ENCODE measurements at places on chromosomes 1 and 21.

DNA sequence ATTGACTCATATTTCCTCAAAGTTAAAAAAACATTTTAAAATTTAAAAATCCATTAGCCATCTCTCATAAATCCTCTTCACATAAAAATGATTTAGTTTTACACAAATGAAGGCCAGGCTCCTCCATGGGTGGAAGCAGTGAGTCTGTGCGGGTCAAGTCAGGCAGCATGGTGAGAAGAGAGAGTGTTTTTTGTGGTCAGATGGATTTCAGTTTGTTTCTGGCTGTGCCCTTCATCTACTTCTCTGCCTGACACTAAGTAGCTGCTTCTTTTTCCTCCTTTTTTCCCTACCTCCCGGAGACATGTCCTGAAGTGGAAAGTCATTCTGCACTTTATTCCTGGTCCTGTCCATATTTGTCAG lies 10.3 kb downstream of the PLA2G4A start:
- DNase-seq: no peak

DNA sequence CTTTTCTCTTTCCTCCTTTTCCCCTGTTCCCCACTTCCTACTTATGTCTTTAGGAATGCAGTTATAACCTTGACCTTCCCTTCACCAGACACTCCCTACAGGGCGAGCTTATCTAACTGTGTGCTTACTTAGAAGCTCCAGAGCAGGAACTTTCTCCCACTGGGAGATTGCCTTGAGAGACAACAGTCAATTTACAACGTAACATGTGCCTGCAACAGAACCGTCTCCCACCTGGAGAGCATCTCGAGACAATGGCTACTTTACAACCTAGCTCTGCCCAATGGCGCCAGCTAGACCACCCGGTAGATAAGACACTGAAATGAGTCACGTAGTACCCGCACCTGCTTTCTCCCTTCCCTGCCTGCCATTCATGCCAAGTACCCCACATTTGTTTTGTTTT lies 16.7 kb downstream of the HMGN1 start:
- DNase-seq: no peak

- no peak for DNase-seq
Measured at GRCh38 chr1:5724847-5725246, 267.4 kb downstream of the NPHP4 start.

DNA sequence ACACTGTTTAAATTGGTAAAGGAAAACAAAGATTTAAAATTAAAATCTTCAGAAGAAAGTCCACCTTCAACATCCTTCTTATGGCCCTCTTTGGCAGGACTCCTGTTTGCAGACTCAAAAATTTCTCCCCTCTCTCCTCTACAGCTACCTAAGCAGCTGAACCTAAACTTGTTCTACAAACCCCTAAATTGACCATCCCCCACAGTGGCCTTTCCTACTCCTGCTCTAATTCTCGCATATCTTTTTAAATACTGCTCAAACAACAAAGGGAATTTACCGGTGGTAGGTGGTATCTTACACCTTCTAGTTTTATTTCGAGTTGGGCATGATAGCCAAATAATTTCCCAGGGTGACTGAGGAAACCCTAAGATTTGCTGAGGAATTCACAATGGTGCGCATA lies 53.5 kb upstream of the PDC start:
- DNase-seq: no peak

- DNase-seq: no peak
Measured at GRCh38 chr21:42061195-42061985, 9.7 kb upstream of the UMODL1 start.

DNA sequence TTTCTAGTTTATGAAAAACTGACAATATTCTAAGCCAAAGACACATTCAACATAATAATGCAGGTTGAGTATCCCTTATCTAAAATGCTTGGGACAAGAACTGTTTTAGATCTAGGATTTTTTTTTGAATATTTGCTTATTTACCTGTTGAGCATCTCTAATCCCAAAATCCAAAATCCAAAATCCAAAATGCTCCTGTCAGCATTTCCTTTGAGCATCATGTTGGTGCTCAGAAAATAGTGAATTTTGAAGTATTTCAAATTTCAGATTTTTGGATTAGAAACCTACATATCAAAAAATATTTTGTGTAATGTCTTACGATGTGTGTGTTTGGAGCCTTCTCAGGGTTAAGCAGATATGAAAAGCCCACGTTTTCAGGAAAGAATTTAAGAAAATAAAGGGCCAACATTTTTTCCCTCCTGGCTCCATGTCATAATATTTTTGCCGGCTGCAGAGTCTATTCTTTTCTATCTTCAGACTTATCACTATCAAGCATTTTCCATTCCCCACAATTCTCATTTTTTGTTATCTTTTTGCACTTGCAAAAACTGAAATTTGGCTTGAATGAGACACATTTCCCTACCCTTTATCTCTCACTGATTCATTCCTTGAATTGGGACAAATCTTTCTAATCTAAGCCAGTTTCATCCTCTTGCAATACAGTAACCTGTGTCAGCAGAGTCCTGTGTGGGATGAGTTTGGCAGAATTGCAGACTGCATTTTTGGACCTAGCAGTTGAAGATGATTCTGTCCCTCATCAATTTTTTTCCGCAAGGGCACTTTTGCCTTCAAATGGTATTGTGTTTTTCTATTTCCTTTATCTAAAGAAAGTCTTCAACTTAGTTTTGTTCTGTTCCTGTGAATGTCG lies 233.9 kb downstream of the DISC1 start:
- no peak for DNase-seq

DNA sequence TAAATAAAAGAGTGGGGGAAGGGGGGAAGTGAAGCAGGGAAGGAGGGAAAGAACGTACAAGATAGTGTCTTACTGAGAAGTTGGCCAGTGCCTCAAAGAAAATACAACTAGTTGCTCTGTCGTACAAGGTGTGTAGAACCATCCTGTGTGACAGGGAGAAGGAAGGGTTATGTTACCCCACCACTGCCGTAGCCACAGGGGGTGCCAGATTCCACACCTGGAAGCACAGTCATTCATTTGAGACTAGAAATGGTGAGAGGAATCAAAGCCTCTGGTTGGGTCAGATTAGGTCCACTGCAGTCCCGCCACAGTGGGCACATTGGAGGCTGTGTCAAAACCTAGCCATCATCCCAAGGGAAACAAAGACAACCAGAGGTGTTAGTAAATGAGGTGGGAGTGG lies 2.7 kb upstream of the ERI3 start:
- DNase-seq: no peak

DNA sequence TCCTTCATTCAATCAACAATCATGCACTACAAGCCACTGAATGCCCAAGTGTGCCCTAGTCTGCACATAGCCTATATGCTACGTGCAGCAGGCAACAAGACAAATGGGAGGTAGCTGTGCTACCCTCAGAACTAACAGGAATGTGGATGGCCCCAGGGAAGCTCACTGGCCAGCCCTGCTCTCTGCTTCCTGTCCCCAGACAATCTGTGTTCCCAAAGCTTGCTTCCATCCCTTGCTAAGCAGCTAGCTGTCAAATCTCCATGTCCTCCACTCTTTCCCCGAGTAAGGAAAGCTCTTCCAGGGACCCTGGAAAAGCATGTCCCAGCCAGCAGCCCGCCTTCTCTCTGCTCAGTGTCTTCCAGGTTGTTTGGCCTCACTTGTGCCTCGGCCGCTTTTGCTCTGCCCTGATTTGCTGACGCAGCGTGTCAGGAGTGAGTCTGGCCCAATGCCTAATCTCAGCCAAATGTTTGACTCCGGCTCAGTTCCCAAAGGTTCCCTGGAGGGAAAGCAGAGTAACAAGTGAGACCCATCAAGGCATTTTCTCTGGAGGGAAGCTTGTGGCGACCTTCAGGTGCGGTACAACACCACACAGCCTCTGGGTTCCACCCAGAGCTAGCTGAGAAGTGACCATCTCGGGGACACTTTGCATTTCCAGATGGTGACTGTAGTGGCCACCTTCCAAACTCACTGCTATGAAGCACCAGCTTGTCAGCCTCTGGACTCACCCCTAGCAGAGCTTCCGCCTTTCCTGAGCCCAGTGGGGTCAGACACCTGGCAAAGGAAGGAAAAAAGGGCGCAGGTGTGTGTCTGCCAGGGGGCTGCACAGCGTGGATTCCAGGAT lies 243.4 kb downstream of the RHOU start:
- peak; percentile 69 for DNase-seq

- DNase-seq: no peak
Measured at GRCh38 chr1:64882574-64883255, 83.6 kb downstream of the JAK1 start.

DNA sequence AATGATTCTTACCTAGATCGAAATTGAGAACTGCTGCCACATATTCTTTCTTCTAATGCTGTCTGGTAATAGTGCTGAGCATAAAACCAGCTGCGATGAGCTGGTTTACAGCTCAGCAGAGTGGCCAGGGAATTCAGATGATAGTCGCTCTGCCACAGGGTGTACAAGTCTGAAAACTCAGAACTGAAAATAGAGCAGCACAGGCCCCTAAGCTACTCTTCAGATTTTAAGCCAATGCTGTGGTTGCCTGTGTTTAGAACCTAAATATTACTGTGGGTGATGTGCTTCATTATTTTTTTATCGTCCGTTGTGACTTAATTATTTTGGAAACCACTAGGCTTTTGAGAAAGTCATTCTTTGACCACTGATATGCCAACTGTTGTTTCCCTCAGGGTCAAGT lies 152.0 kb downstream of the ADGRL4 start:
- DNase-seq: no peak

DNA sequence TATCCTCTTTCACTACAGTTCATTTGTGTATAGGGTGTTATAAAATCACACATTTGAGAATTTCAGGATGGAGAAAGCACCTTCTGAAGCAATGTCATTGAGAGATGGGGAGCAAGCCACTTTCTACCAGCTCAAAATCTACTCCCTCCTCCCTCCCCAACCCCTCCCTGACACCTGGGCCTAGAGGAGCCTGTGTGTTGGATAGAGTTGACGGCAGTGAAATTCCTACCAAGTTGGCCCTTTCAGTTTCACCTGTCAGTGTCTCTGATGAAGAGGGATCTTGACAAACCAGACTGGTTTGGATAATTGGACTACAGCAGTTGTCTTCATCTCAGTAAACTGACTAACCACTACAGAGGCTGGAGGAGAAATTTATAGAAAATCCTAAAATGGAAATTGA lies 125.0 kb upstream of the HOOK1 start:
- DNase-seq: no peak

DNA sequence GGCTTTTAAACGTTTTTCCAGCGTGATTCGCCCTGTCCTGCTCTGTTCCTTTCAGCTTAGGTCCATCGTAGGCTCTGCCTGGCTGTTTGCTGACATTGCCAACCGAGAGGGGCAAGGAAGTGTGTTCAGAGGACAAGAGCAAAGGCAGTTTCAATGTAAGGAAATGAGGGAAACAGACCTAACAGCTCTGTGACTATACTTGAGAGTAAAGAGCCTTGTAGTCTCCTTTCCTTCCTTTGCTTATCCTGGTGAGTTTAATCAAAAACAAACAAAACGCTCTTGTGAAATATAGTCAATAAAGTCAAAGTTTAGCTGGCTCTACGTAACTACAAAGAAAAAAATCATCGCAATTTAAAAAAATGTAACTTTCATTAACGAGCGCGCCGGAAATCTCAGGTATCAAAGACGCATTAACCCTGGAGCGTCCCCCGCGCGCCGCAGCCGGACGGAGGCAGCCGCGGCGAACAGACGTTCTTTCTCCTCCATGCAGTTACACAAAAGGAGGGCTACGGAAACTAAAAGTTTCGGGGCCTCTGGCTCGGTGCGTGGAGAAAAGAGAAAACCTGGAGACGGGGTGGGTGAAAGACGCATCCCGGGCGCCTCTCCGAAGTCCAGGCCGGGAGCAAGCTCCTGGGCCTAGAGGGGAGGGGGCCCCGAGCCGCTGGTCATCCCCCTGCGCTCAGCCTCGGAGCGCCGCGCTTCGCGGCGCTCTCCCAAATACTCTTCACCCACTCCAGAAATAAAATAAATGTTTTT lies 617 bp upstream of the ADGRL2 start:
- peak; percentile 90 for DNase-seq

GRCh38 chr1:47693115-47693514 lies 255.3 kb downstream of the FOXD2 start:
- no peak for DNase-seq

- DNase-seq: peak; percentile 10
Measured at GRCh38 chr21:44710756-44711326, 531 bp downstream of the TSPEAR start.

DNA sequence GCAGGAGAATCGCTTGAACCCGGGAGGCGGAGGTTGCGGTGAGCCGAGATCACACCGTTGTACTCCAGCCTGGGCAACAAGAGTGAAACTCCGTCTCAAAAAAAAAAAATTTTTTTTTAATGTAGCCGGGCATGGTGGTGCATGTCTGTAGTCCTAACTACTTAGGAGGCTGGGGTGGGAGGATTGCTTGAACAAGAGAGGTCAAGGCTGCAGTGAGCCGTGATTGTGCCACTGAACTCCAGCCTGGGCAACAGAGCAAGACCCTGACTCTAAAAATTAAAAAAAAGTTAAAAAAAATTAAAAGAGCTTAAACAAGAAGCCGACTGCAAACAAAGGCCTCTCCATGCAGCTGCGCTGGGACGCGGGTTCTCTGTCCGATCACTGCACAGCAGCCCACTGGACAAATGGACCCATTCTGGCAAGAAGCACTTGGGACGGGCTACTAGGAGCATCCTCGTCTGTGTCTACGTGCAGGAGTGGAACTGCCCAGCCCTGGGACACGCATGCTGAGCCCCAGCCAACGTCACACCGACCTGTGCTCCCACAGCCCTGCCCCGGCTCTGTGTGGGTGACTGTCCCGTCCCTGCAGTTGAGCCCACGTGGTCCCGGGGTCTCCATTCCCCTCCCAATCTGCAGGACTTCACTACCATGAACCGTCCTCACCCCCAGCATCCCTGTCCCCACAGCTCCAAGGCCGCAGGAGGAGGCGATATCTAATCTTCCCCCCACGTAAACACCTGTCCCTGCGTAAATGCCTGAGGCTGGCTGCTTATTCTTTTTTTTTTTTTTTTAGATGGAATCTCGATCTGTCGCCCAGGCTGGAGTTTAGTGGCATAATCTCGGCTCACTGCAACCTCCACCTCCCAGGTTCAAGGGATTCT lies 12.3 kb downstream of the SLC35E2B start:
- no peak for DNase-seq

- no peak for DNase-seq
Measured at GRCh38 chr1:228410015-228410414, 3.4 kb upstream of the TRIM11 start.
